ENCODE measurements at places on chromosomes 16 and 17.

DNA sequence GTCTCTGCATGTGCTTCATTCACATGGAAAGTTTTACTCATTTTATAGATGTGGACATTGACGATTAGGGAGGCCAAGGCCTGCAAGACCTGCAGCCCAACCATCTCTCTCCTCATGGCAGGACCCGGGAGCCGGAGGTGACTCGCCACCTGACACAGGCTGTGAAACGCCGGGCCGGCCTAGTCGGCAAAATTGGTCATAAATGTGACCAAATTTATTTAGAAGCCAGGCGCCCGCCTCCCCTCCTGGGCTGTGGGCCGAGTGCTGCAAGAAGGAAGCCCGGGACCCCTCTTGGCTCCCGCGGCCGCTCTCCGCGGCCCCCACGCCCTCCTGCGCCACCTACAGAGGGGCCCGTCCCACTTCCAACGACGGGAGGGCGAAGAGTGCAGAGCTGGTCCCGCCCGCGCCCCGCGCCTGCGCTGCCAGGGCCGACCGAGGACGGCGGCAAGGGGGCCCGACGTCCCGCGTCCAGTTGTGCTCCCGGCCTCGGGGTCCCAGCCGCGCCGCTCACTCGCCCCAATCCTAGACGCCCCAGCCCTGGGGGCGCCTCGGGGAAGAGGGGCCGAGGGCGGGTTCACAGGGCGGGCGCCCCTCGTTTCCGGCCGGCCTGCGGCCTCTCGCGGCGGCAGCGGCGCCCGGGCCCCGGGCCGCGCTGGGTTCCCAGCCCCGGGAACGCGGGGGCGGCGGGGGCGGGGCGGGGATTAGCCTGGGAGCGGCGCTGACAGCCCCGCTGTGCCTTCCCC lies 47.5 kb downstream of the WNT3 start:
- no peak for DNase-seq

DNA sequence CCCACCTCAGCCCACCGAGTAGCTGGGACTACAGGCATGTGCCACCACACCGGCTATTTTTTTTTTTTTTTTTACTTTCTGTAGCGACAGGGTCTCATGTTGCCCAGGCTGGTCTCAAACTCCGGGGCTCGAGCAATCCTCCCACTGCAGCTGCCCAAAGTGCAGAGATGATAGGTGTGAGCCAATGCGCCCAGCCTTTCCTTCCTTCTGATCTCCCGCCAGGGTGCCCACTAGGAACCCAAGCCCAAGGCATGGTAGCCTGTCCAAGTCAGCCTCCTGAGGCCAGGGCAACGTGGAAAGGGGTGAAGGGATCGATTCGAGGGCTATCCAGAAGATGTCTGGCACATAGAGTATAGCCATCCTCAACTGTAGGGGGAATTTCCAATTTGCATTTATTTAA lies 9.6 kb upstream of the CREBBP start:
- no peak for DNase-seq

DNA sequence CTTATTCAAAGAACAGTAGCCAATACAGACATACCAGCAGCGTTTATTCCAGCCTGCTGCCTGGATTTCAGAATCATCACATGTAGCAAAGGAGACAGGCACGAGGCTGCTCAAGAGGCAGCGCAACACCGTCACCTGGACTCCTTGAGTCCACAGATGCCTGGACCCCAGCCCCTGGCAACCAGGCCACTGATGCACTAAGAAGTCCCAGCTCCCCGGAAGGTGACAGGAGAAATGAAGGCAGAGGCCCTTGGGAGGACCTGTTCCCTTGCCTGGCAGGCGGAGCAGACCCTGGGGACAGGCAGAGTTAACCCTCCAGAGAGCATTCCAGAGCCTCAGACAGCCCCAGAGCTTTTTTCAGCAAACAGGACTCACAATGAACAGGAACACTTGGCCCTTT lies 16.5 kb downstream of the SMIM5 start:
- no peak for DNase-seq

GRCh38 chr16:17839907-17840306 lies 369.1 kb upstream of the XYLT1 start:
- no peak for DNase-seq

DNA sequence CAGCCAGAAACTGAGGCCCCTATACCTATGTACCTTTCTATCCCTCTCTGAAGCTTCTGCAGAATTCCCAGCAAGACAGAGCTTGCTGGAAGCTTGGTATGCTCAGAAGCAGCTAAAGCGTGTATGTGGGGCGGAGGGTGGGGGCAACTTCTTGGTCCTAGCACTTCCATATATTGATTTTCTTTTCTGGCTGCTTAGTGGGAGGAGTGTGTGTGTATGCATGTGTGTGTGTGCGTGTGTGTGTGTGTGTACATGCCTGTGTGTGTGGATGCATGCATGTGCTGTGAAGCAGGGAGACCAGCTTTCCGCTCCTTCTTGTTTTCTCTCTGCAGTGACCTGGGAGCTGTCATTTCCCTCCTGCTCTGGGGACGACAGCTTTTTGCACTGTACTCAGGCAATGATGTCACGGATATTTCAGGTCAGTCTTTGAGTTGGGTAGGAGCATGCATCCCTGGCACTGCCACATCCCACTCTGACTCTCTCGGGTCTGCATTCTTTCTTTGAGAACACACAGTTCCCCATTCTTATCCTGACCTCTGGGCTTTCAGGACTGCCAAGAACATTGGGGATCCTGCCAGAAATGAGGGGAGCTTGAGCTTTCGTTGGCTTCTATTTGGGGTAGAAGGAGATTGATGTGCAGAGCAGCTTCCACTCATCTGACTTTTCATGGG lies 10.7 kb downstream of the HPR start:
- DNase-seq: no peak

DNA sequence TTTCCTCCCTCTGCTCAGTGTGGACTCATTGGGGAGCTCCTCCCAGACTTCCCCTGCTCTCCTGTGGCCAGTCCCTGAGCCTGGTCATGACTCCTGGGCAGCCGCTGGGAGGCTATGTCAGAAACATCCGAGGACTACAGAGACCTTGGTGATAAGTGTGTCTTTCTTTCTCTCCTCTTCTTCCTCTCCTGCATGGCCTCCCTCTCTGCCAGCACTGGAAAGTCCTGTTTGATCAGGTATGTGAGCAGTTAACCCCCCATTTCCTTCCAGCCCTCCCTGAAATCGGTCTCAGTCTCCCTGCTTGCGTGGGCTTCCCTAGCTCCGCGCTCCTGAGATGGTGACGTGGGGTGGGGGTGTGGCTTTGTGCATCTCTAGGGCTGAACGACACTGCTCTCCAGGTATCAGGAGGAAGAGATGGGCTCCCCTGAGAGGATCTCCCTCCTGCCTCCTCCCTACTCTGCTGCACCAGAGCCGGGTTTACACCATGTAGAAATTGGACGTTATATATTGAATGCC lies 2.1 kb downstream of the RHBDL3 start:
- DNase-seq: no peak

DNA sequence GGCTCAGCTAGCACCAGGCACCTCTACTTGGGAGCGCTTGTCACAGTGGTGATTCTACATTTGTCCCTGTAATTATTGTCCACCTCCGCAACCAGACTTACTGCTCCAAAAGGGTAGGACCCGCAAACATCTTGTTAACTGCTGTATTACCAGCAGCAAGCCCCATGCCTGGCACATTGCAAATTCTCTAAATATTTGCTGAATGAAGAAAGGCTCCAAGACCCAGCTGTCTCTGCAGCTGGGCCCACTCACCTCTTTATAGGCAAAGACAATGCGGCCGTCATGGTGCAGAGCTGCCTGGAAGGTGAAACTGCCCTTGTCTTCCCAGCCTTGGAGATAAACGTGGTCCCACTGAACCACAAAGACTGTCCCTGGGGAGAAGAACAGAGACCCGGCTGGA lies 44.3 kb downstream of the PLXDC1 start:
- DNase-seq: no peak

DNA sequence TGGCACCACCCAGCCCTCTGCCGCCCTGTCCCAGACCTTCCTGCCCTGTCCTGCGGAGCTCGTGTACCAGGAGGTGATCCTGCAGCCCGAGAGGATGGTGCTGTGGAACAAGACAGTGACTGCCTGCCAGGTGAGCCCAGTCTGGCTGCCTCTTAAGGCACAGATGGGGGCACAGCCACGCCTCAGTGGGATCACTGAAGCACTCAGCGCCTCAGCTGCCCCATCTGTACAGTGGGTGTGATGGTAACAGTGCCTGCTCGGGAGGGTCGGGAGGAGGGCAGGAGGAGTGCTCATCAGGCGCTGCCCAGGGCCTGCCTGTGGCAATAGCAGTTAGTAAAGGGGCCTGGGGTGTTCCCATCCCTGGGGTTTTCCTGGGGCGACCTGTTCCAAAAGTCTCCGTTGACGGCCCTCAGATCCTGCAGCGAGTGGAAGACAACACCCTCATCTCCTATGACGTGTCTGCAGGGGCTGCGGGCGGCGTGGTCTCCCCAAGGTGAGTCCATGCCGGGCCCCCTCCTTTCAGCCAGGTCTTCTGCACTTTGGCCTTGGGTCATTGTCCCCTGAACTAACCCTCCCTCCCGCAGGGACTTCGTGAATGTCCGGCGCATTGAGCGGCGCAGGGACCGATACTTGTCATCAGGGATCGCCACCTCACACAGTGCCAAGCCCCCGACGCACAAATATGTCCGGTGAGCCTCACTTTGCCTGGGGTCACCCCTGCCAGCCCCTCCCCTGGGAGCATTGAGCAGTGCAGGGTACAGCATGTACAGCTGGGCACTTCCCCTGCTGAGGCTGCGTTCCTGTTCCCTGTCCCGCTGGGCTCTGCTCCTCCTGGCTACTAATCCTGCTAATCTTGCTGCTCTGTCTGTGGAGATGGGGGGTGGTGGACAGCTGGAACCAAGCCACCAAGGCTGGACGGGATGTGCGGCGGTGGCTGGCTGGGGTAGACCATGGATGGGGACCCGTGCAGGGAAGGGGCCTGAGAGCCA lies 4.5 kb upstream of the TCAP start:
- no peak for DNase-seq

DNA sequence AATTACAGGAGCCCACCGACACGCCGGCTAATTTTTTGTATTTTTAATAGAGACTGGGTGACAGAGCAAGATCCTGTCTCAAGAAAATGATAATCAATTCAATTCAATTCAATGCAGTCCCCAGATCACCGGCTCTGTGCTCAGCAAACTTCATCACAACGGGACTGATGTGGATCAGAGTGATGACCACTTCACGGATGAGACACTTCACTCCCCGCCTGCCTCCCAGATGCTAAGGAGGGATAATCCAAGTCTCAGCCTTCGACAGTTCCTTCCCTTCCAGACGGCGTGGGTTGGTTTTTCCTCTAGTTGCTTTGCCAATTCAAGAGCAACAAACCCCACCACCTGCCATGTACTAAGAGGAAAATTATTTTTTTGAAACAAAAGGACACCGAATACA lies 93.8 kb downstream of the ZDHHC7 start:
- DNase-seq: no peak

GRCh38 chr16:85389679-85390470 lies 223.2 kb upstream of the GSE1 start:
- DNase-seq: no peak

DNA sequence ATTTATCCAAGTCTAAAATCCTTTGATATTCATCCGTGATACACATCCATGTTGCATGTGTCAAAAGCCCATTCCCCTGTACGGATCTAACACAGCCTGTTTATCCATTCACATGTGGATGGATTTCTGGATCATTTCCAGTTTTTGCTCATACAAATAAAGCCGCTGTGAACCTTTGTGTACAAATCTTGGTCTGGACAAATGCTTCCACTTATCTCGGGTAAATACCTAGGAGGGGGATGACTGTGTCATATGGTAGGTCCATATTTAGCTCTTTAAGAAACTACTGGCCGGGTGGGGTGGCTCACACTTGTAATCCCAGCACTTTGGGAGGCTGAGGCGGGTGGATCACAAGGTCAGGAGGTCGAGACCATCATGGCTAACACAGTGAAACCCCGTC lies 6.3 kb upstream of the TBCD start:
- DNase-seq: no peak

Data from BJ (cell line).